ENCODE measurements at places on chromosomes 4 and X.

DNA sequence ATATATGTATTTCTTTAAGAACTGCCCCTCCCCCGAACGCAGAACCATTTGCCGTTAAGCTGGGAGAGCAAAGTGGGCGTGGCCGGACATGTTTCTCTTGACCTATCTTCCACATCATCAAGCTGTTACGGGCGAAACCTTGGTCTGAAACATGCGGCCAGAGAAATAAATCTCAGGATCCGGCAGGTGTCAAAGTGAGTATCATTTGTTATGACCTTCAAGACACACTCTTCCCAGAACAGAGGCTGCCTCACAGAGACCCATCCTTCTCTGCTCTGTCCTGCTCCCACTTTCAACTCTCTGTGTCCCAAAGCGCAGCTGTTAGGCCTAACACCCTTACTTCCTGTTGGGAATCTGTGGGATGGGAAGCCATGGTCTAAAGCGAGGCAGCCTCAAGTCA lies at the start of gene MAGEB18:
Gene MAGEB18 (plus strand): TSS at position 70 of the 400 bp plus-strand sequence. CDS start 643 bp downstream, outside the sequence.
- DNase-seq: no peak

- no peak for DNase-seq
These were observed 13.3 kb upstream of the DYNLT3 start for GRCh38 chrX:37860721-37861120.

GRCh38 chr4:15234856-15235126 lies 193.0 kb upstream of the C1QTNF7 start:
- no peak for DNase-seq

- DNase-seq: no peak
These were observed 2.8 kb upstream of the PCDH7 start for GRCh38 chr4:30717208-30718020.

GRCh38 chrX:40938423-40938822 lies 146.8 kb upstream of the USP9X start:
- DNase-seq: no peak

DNA sequence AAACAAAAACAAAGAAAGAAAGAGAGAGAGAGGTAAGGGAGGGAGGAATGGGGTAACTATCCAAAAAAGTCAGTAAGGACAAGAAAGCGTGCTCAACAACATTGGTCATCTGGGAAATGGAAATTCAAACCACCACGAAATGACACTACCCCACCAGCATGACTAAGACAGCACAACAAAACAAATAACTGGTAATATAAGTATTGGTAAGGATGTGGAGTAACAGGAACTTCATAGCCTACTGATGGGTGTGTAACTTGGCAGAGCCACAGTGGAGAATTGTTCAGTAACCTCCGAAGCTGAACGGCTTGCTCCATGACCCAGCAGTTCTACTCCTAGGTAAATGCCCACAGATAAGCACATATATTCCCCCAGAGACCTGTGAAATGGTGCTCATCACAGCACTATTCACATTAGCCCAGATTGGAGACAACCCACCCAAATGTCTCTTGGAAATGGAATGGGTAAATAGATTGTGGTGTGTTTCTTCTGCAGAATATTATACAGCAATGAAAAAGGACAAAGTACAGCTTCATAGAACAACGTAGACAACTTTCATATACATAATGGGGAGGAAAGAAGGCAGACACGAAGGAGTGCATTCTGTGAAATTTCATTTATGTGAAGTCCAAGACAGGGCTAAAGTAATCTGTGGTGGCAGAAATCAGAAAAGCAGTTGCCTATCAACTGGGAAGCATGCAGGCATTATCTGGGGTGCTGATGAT lies 95.5 kb upstream of the ATP6AP2 start:
- no peak for DNase-seq

DNA sequence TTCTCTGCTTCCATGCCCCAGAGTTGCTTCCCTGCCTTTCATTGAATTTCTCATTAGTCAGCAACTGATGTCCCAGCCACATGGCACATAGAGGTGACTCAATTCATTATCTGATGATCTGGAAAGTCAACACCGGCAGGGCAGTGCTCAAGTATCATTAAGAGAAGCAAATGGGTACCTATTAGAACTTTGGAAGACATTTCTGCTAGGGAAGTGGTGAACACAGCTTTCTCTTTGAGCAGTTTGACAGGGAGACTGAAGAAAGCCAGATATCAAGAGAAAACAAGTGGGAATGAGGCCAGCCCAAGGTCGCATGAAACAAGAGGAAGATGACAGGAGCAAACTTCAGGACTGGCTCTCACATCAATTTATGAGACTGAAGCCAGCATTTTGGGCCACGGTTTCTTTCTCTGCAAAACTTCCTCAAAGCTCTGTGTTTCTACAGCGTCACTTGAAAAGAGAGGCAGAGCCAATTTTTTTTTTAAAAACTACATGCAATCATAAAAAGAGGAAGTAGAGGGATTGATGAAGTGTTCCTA lies 108.3 kb upstream of the RPS6KA3 start:
- DNase-seq: no peak

DNA sequence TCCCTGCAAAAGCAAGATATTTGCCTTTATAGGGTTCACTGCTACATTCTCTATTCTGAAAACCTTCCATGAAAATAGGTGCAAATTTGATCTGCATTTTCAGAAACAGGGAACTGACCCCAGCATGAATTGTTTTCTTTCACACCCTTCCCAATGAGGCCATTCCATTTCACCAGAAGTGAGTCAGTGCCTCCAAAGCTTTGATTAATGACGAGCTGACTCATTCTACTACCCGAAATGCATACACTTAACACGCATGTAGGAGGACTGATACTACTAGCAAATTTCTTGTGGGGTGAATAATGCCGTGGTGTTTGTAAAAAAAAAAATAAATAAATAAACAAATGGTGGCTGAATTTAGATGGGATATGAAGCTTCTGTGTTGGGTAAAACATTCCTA lies 146.9 kb upstream of the FGF13 start:
- DNase-seq: no peak

DNA sequence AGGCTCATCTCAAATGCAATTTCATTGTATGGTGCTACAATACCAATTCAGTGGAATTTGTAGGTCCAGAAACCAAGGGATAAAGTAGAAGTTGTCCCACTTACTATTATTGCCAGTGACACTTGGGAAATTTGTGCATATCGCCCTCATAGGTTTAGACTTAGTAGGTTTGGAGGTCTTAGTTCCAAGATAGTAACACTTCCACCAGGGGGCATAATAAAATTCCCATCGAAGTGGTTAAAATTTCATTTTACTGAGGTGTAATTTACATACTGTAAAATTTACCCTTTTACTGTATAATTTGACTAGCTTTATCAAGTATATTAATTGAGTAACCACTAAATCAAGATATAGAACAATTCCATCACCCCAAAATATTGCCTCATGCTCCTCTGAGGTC lies 174.6 kb downstream of the INPP4B start:
- no peak for DNase-seq

DNA sequence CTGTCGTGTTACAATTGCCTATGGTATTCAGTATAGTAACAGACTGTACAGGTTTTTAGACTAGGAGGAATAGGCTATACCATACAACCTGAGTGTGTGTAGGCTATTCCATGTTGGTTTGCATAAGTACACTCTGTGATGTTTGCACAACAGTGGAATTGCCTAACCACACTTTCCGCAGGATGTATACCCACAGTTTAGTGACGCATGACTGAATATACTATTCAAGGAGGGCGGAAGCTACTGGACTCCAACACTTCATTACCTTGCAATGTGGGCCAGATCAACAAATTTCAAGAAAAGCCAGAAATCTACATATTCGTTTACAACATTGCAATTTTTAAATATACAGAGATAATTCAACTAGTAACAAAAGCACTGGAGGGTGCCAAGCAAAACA lies 317.2 kb downstream of the PDGFC start:
- DNase-seq: no peak

GRCh38 chrX:84363663-84364062 lies 138.6 kb downstream of the HDX start:
- DNase-seq: no peak

- DNase-seq: no peak
These were observed 56.7 kb downstream of the NAF1 start for GRCh38 chr4:163109967-163110366.

GRCh38 chr4:71210823-71211222 lies 128.0 kb upstream of the SLC4A4 start:
- DNase-seq: no peak

DNA sequence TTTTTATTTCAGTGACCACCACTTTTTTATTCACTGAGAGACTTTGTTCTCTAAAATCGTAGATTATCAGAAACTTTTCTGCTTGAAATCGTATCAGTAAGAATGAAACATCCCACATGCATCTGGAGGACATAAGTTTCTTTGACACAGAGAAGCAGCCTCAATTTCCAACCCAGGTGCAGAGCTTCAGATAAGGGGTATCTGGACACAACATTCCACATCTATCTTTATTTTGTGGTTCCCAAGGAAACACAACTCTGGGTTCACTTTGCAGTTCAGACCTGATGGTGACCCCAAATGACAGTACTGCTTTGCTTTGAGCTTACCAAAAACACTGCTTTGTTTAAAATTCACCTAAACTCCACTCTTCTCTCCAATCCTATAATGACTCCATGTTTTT lies 1.3 kb upstream of the CLCN5 start:
- DNase-seq: no peak

GRCh38 chr4:14237911-14238310 lies 610.4 kb upstream of the BOD1L1 start:
- no peak for DNase-seq

DNA sequence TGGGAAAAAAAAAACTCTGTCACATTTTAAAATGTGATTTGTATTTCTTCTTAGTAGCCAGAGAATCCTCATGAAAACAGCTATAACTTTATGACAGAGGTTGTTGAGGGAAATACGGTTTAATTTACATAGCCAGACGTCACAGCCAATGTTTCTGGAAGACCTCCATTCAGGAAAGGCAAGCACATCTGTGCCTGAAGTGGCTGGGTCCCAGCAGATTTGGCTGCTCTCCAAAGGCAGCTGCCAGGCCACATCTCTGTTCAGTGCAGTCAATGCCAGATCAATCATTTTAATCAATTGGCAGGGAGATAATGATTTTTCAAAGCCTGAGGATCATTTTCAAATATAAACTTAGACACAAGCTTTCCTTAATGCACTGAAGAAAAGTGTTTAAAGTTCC lies 86.5 kb upstream of the ZIC3 start:
- DNase-seq: no peak

DNA sequence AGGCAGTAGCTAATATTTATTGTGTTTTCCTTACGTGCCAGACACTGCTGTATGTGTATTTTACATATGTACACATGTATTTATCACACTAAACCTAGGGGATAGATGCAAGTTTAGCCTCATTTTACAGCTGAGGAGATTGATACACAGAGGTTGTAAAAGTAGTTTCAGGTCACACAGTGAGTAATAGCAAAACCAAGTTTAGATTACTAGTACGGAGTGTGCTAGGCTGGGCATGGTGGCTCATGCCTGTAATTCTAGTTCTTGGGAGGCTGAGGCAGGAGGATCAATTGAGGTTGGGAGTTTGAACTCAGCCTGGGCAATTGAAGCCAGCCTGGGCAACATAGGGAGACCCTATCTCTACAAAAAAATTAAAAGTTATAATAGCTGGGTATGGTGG lies 701.1 kb upstream of the ATOH1 start:
- no peak for DNase-seq
